ENCODE measurements at places on chromosomes 13 and 19.

GRCh38 chr13:36998624-36999041 is 507 bp downstream of the ALG5 start:
- peak; percentile 9 for DNase-seq

DNA sequence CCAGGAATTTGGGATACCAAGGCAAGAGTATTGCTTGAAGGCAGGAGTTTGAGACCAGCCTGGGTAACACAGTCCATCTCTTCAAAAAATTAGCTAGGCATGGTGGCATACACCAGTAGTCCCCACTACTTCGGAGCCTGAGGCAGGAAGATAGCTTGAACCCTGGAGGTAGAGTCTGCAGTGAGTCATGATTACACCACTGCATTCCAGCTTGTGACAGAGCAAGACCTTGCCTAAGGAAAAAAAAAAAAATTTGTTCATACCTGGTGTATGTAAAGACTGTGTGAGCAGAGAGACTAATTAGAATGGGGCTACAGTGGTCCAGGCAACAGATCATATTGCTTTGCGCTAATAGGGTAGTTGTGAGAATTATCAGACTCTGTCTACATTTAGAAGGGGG is 778.3 kb upstream of the PCDH20 start:
- no peak for DNase-seq

- no peak for DNase-seq
Observed at GRCh38 chr13:39976481-39976880, 321.0 kb downstream of the COG6 start.

DNA sequence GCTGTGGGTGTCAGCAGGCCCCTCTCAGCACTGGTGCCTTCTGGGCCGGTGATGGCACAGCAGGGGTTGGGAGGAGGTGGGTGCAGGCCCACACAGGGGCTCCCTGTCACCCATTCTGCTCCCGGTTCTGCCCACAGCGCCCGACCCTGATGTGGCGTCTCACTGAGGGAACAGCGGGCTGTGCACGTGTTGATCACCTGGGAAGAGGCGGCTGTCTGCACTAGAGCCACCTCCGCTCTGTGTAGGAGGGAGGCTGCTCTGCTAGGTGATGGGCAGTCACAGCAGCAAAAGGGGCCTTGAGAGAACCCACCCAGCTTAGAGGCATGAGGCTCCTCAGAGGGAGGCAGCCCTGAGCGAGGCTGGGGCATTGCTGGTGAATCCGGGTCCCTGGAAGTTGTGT is 39.2 kb upstream of the TUBGCP3 start:
- no peak for DNase-seq

GRCh38 chr13:101412076-101412475 is 4.2 kb downstream of the NALCN start:
- DNase-seq = no peak

GRCh38 chr19:38039966-38040365 is 133.0 kb downstream of the SIPA1L3 start:
- DNase-seq = no peak

GRCh38 chr13:74067818-74068217 is 66.4 kb downstream of the KLF12 start:
- DNase-seq = no peak

- no peak for DNase-seq
Observed at GRCh38 chr19:5132206-5132560, 163.3 kb downstream of the KDM4B start.

GRCh38 chr13:85247780-85248179 is 551.4 kb downstream of the SLITRK6 start:
- DNase-seq = no peak

- no peak for DNase-seq
Observed at GRCh38 chr13:46668302-46668720, 115.3 kb downstream of the LRCH1 start.
